ENCODE measurements at places on chromosomes 11 and 22.

DNA sequence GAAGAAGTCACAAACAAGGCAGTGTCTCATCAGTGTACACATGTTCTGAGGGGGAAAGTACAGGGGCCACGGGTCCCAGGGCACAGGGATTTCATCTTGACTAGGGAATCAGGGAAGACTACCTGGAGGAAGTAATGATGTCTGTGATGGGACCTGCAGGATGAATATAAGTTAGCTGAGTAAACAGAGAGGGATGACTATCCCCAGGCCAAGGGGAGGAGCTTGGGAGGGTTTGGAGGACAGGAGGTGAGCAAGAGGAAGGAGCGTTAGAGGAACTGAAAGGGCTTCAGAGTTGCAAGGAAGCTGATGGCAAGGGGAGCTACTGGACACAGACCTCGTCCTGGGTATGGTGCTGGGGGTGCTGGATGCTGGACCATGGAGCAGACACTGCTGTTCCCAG, 56.4 kb downstream of the TRAF6 start:
- no peak for DNase-seq

DNA sequence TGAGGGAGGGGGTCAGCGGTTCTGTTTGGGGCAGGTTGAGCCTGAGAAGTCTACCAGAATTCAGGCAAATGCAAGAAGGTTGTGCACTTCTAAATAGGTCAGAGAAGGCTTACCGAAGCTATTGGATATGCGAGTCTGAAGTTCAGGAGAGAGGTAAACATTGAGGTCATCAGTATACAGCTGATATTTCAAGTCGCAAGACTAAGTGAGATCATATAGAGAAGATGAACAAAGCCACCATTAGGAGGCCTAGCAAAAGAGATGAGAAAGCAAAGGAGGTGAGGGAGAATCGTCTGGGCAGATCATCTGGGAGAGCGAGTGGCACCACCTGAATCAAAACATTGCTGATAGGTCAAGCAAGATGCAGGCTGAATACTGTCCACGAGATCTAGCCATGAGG, 430.6 kb downstream of the BUD13 start:
- no peak for DNase-seq

GRCh38 chr11:123586568-123586967, 67.9 kb downstream of the SCN3B start:
- no peak for DNase-seq

DNA sequence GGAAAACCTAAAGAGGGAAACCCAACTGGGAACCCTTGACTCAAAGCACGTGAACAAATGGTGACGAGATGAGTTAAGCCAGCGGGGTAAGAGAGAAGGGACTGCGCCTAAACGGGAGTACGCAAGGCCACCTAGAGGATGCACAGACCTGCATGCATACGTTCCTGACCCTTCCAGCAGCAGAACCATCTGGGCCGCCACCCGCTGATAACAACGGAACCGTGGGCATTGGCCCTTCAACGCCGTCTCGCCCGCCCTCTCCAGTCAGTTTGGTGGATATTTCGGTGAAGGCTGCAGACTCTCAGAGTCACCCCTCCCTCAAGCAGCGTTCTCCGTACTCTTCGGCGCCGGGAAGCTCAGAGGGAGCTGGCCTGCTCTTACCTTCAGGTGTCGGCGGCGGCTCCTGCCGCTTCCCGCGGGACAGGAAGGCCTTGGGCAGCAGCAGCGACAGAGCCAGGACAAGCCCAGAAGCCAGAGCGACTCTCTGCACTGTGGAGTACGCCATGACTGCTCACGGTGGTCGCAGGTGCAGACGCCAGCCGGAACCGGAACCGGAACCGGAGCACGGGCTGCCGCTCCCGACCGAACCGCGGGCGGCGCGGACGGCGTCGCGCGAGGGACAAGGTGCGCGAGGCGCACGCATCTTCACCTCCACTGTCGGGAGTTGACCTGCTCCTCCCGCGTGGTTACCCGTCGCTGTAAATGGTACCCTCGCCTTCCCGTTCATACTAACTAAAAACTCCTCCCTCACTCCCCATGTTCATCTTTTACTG, at the start of gene RIC3:
Gene RIC3 (minus strand): TSS at position 541 of the 773 bp plus-strand sequence. CDS start 36 bp downstream, at position 505.
- DNase-seq, result no peak

DNA sequence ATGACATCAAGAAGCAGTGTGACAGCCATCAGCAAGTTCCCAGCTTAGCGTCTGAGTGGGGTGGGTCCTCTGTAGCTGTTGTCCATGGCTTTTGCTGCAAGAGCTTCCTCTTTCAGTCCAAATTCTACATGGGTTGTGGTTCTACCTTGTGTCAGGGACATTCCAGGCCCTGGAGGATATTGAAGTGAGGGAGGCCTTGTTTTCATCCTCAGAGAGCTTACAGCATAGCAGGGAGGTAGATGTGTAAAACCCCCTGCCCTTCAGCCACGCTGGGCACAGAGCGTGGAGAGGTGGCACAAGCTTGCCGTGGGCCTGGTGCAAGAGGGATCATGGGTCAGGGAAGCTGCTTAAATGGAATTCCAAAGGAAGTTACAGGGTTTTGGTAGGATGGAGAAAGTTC, 93.9 kb downstream of the GRIK4 start:
- no peak for DNase-seq

DNA sequence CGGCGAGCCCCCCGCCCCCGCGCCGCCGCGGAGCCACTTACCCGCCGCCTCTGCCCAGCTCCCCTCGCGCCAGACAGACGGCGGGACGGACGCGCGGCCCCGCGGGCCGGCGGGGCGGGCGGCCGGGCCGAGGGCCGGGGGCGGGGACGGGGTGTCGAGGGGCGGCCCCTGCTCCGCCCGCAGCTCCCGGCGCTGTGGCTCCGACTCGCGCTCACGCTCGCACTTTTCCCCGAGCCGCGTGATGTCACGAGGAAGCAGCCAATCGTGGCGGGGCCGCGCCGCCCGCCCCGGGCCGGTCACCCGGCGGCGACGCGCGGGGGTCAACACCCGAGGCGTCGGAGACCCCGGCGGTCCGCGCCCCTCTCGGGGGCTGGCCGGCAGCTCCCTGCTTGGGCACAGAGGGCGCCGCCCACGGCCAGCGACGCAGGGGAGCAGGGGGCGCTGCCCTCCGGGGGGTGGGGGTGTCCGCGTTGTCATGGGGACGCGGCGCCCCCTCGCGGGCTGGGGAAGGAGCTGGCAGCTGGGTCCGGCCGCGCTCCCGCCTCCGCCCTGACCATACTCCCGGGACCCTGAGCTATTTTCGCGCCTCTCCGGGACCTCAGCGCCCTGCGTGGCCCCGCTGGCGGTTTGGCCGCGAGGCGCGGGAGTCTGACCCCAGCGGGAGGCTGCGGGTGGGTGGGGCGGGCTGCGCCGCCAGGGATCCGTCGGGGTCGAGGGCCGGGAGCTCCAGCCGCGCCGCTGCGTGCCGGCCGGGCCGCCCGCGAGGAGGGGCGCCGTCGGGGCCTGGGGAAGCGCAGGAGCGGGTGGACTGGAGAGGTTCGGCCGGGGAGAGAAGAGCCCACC, at the start of gene CHRM4:
Gene CHRM4 (minus strand): TSS at position 199 of the 843 bp plus-strand sequence. CDS start 5,219 bp downstream, outside the sequence.
- peak; percentile 94 for DNase-seq

DNA sequence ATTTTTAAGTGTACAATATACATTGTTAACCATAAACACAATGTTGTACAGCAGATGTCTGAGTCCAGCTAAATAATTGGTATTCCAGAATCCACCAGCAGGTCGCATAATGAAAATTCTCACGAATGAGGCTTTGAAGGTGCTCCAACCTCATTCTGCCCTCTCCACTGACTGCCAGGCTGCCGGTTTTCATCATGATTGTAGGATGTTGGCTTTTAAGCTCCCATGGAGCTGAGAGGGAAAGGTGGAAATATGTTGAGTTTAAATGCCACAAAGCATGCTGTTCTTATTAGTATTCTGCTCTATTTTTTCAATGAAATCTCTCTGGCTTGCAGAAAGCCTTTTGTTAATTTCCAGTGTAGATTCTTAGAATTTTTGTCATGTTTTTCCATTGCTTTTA, 337.2 kb upstream of the DDI1 start:
- DNase-seq, result no peak

DNA sequence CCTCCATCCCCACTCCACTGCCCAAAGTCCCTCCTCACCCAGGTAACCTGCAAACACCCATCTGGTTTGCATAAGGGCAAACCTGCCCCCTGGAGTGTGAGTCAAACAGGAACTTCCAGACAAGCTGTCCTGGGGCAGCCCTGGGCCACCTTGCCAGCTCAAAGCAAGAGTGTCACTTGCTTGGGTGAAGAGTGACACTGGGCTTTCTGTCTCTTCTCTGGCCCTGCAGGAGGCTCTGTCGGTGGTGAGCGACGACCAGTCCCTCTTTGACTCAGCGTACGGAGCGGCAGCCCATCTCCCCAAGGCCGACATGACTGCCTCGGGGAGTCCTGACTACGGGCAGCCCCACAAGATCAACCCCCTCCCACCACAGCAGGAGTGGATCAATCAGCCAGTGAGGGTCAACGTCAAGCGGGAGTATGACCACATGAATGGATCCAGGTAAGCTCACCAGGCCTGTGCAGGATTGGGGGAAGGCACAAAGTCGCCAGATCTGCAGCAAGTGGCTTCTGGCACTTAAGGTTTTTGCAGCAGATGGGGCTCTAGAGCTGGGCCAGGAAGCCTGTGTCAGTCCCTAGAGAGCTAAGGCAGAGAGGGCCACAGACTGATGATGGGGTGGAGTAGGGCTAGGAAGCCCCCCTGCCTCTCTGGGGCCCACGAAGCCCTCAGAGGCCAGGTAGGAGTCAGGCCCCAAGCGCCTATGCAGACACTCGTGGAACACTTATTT, 64.2 kb downstream of the FLI1 start:
- DNase-seq, result no peak

DNA sequence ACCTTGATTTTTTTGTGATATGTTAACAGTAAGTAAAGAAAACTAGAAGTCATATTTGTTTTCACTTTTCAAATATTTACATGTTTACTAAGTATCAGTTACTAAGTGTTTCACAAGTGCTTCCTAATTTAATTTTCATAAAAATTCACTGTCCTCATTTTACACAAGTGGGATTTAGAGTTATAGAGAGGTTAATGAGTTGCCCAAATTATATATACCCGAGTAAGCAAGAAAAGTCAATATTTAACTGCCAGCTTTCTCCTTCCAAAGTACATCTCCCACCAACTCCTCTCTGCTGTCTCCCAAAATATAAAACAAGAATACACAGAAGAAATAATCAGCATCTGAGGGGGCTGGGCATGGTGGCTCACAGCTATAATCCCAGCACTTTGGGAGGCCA, 896.7 kb upstream of the ANO3 start:
- peak; percentile 5 for DNase-seq

GRCh38 chr22:46734830-46735453, 3.1 kb downstream of the CERK start:
- DNase-seq, result no peak

DNA sequence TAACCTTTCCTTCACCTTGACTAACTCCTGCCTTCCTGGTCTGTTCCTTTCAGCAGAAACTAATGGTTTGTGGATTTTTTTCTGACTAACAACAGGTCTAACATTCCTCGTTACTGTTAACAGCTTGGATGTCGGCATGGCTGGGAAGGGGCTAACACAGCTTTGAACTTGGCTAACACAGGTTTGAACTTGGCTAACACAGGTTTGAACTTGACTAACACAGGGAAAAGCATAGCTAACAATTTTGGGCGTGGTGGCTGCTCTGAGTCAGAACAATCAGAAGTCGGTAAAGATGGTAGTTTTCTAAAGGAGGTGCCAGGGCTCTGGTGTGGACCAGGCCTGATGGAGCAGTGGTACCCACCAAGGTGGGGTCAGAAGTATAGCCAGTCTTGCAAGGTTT, 16.1 kb downstream of the MIAT start:
- no peak for DNase-seq

GRCh38 chr11:47531666-47532065, 21.3 kb downstream of the CELF1 start:
- no peak for DNase-seq

All from HuH-7 (cell line).